NCI-H1694 treated with DMSO at 0.1 percent for 48 hours (cell line): ENCODE measurements at places on chromosomes 1 and 21.

DNA sequence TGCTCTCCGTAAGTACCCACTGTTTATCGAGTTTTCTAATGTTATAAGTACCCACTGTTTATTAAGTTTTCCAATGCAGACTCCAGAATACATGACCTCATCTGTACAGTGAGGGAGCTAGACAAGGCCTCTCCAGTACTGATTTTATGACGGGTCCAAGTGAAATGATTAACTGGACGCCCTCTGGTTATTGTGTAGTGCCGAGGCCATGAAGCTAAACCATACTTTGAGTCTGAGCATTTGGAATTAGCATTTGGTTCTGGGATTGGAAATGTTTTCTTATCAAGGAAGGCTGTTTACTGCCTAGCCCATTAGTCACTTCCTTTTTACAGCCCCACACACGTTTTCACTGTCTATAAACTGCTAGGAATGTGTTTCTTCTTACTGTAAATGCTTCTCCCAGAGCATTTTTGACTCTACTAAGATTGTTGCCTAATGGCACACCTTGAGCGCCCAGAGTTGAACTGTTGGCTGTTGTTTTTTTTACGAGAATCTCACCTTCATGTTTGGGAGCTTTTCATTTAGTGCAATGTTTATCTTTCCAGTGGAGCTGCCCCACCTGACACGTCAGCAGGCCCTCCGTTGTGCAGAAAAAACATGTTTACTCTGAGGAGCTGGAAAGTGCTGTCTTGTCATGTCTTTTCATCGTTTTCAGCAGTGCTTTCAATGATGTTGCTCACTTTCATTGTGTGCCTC lies 26.9 kb downstream of the SPATA46 start:
- DNase-seq: no peak

GRCh38 chr21:41682719-41683179 lies 84.1 kb downstream of the RIPK4 start:
- DNase-seq: no peak

- DNase-seq: no peak
These were observed 92.8 kb downstream of the LYPLAL1 start for GRCh38 chr1:219266524-219266923.

GRCh38 chr21:23801292-23801691 lies 1806.0 kb downstream of the MRPL39 start:
- no peak for DNase-seq

DNA sequence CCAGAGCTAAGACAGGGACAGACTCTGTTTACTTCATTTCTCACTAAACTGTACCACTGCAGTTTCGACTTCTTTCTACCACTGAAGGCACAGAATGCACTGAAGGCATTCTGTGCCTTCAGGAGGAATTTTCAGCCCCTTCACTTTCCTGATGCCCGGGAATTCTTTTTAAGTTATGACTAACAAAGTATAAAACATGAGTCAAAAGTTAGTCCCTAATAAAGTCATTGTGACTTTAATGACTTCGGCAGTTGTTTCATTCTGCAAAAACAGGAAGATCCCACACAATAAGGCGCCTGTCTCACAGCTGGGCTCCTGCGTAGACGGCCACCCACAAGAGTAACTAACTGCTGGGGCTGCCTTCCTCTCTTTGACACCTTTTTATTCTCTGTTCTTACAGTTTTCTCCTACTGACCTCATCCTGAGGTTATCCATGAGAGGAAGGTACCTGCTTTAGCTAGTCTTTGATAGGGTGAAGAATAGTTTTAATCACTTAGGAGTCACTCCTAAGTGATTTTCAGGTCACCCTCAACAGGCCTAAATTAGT lies 183.9 kb upstream of the SGIP1 start:
- DNase-seq: no peak
